Kidney (tissue), 22 donors: ENCODE measurements at places on chromosomes 7 and 10. TPM values are rescaled to one million over a fixed set of nuclear protein-coding genes. Genes with fewer than 3 reads are reported as not detected.
A peak's percentile ranks its signal among the peaks of the same experiment; 100 is the strongest.

GRCh38 chr10:76456197-76456596 lies 1024.8 kb downstream of the LRMDA start:
- H3K27me3 ChIP-seq: no peaks in the 10 kb centered on the region
- no peak overlapping the region for H3K27ac ChIP-seq
- H3K4me3 ChIP-seq: no peak overlapping the region
- no peaks in the 10 kb centered on the region for H3K36me3 ChIP-seq
- DNase-seq: no peak
- H3K4me1 ChIP-seq: no peaks in the 10 kb centered on the region

- no peaks in the 10 kb centered on the region for H3K36me3 ChIP-seq
- H3K4me3 ChIP-seq: no peak overlapping the region
- H3K27ac ChIP-seq: no peak overlapping the region
- DNase-seq: no peak
These were observed 139.3 kb downstream of the GLI3 start for GRCh38 chr7:42097752-42098151.

GRCh38 chr7:34946486-34946885 lies 90.8 kb downstream of the DPY19L1 start:
- no peak overlapping the region for H3K4me3 ChIP-seq
- no peaks in the 10 kb centered on the region for H3K27me3 ChIP-seq
- no peak overlapping the region for H3K27ac ChIP-seq
- no peaks in the 10 kb centered on the region for H3K4me1 ChIP-seq

DNA sequence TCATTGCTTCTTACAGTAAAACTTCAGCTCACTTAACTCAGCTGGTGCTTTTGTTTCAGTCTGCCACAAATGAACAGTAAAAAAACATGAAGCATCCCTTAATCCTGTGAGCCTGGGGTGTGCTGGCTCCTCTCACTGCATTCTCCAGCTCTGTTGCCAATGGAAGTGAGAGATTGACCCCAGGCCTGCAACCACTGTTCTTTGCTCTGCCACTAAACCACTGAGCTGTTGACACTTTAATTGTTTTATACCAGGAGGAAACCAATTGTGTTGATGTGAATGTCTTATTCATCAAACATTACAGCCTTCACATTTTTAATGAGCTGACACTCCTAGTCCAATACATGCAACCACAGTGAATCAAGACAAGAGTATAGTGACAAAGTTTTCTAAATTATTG lies 69.4 kb upstream of the FZD1 start:
- H3K27ac ChIP-seq: no peak overlapping the region
- no peak for DNase-seq
- no peaks in the 10 kb centered on the region for H3K27me3 ChIP-seq
- H3K4me3 ChIP-seq: no peak overlapping the region
- H3K4me1 ChIP-seq: no peaks in the 10 kb centered on the region
- H3K36me3 ChIP-seq: no peaks in the 10 kb centered on the region

GRCh38 chr7:36884351-36884750 lies 160.1 kb upstream of the AOAH start:
- H3K4me1 ChIP-seq: no peaks in the 10 kb centered on the region
- H3K27me3 ChIP-seq: no peaks in the 10 kb centered on the region
- H3K4me3 ChIP-seq: no peak overlapping the region
- DNase-seq: no peak
- H3K27ac ChIP-seq: no peak overlapping the region

- no peaks in the 10 kb centered on the region for H3K36me3 ChIP-seq
- H3K27ac ChIP-seq: peak overlapping the region; percentile 92
- no peaks in the 10 kb centered on the region for H3K27me3 ChIP-seq
- peaks cover 23% of the 10 kb centered on the region for H3K4me1 ChIP-seq
- DNase-seq: peak; percentile 97
- no peak overlapping the region for H3K4me3 ChIP-seq
These were observed 23.3 kb downstream of the MYOF start for GRCh38 chr10:93458821-93459257.

- no peaks in the 10 kb centered on the region for H3K36me3 ChIP-seq
- no peak overlapping the region for H3K4me3 ChIP-seq
- DNase-seq: no peak
These were observed 5.0 kb upstream of the LGI1 start for GRCh38 chr10:93752761-93753160.

DNA sequence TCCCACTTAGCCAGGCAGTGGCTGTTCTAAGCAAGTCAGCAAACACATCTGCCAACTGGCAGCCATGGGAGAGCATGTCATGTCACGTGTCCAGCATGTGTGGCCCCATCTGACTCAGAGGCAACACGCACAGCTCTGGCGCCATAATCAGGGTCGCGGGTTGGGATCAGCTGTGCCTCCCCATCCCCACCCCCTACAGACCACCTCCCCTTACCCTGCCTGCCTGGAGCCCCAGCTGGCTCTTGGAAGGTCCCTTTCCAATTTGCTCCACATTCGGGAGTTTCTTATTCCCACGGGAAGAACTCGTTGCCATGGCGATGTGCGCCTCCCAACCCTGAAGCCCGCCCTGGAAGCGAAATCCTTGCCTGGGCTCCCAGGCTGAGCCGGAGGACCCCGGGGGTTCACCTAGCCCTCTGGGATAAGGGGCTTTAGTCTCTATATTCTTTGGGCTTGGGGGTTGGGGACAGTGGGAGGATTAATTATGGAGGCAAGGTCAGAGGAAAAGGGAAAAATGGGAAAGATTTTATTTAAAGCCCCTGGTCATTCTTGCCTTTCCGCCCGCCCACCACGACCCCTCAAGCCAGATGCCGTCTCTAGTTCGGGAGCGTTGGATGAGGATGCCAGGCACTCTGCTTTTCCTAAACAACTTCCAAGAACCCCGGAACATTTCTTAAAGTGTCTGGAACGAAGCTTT lies 283.7 kb downstream of the ZEB1 start:
- peak overlapping the region; percentile 44 for H3K27ac ChIP-seq
- H3K27me3 ChIP-seq: no peaks in the 10 kb centered on the region
- H3K36me3 ChIP-seq: no peaks in the 10 kb centered on the region
- H3K4me3 ChIP-seq: peak overlapping the region; percentile 70
- peaks cover 7% of the 10 kb centered on the region for H3K4me1 ChIP-seq

GRCh38 chr10:20618011-20618547 lies 279.0 kb downstream of the NEBL start:
- H3K27me3 ChIP-seq: no peaks in the 10 kb centered on the region
- no peak overlapping the region for H3K4me3 ChIP-seq
- DNase-seq: no peak
- H3K36me3 ChIP-seq: no peaks in the 10 kb centered on the region
- no peaks in the 10 kb centered on the region for H3K4me1 ChIP-seq
- no peak overlapping the region for H3K27ac ChIP-seq

GRCh38 chr10:77421591-77421990 lies 216.0 kb downstream of the KCNMA1 start:
- no peak overlapping the region for H3K4me3 ChIP-seq
- H3K27ac ChIP-seq: no peak overlapping the region
- no peaks in the 10 kb centered on the region for H3K36me3 ChIP-seq

DNA sequence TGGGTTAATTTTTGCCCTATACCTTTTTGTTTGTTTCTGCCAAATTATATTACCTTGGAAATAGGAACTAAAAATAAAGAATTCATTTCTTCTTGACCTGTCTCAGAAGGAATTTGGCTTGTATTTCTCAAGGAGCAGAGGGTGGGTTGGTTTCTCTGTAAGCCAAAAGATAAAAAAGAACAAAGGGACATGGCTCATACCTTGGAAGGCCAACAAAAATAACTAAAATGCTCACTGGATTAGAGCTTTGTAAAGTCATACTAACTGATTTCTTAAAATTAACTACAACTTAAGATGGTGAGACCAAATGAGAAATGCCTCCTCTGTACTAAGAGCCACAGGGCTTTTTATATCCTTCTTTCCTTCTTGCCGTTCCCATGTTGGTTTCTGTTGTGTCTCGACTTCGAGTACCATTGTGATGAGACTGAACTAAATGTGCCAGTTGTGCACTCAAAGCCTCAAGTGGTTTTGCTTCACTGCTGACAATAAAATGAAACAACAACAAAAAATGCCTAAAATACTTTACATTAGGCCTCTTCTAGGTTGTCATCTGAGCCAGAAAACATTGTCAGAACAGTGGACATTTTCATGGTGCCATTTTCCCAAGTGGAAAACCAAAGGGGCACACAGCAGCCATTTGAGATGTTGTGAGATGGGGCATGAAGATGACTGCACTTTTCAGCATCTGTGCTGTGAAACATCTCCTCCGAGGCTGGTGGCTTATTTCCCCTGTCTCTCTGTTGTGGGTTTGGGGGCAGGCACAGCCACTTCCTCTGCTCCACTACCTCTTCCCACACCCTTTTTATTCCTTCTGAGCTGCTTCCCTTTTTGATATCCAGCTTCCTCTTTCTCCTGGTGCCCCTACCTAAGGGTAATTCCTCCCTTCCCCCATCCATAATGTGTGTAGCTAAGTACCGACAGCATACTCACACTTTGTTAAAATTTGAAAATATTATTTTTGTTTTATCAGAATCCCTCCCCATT lies 51.8 kb upstream of the AGR3 start:
- H3K27ac ChIP-seq: no peak overlapping the region
- H3K4me3 ChIP-seq: no peak overlapping the region
- no peak for DNase-seq
- no peaks in the 10 kb centered on the region for H3K27me3 ChIP-seq

DNA sequence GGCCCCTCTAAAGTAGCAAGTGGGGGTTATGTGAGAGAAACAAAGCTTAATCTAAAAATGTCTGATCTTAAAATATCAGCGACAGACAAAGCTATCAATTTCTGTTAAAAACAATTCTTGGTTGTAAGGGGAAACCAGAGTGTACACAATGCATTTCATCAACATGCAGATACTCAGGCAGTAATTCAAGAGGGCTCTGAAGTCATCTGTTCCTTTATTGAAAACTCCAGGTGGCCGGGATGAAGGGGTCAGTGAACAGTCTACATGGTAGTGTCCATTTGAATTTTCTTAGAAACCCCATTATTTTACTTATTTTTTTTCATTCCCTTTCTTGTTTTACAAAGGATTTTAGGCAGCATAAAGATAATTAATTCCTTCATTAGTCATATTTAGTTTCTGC lies 36.7 kb upstream of the BTBD16 start:
- H3K36me3 ChIP-seq: peaks cover 2% of the 10 kb centered on the region
- H3K27ac ChIP-seq: no peak overlapping the region
- H3K27me3 ChIP-seq: no peaks in the 10 kb centered on the region
- no peak overlapping the region for H3K4me3 ChIP-seq

DNA sequence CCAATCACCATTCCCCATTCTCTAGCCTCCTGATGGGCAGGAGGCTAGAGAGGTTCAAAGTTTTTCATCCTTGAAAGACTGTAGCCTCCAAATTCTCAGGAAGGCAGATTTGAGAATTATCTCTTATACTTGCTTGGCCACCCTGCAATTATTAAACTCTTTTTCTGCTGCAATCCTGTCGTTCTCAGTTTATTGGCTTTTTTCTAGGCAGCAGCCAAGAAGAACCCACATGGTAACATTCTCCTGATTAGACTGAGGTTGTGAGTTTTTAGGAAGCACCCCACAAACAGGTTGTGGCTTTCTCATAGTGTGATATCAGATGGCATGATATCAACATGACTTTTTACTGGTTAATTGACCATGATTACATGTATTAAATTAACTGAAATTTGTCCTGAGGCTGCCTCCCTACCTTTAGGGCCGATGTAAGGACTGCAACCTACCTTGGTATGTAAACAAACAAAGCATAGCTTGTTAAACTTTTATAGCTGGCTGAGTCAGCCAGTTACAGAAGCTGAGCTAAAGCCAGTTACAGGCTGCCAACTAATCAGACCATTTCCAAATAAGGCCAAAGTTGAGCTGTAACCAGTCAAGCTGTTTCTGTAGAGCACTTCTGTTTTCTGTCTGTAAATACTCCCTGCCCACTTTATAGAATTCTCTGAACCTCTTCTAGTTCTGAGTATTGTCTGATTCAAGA lies 3.2 kb upstream of the ZNF248 start:
- no peaks in the 10 kb centered on the region for H3K27me3 ChIP-seq
- H3K36me3 ChIP-seq: no peaks in the 10 kb centered on the region
- no peak for DNase-seq
- no peak overlapping the region for H3K27ac ChIP-seq

DNA sequence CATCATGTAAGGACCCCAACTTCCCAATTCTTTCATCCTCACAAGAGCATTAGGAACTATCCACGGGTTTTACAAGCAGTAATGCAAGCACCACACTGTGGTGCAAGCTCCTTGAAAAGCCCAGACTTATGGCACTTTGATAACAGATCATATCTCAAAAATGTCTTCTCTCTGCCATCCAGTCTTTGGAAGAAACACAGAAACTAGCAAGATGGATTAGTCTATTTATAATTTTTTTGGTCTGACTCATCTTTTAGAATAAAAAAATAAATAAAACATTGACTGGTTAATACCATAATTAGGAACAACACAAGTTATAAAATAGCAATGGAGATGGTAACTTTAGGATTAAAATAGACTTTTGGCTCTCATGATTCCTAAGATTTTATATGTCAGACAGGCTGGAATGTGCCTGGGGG lies 49.0 kb upstream of the CALD1 start:
- no peaks in the 10 kb centered on the region for H3K36me3 ChIP-seq
- no peak for DNase-seq
- no peaks in the 10 kb centered on the region for H3K27me3 ChIP-seq
- no peaks in the 10 kb centered on the region for H3K4me1 ChIP-seq
- H3K27ac ChIP-seq: peak overlapping the region; percentile 79

The WEE2 gene
- total RNA-seq: 0.06 TPM

The ITPRID1 gene
- not detected for total RNA-seq

The CRHR2 gene
- not detected for total RNA-seq

The COL1A2 gene
- 149 TPM for total RNA-seq

The FAM131B gene
- 0.82 TPM for total RNA-seq
